ENCODE measurements at places on chromosomes 13 and 19. TPM values are rescaled to one million over a fixed set of nuclear protein-coding genes. Genes with fewer than 3 reads are reported as not detected.
A peak's percentile ranks its signal among the peaks of the same experiment; 100 is the strongest.

CEACAM1 gene
- not detected for total RNA-seq

- no peaks in the 10 kb centered on the region for H3K27me3 ChIP-seq
- no peaks in the 10 kb centered on the region for H3K4me1 ChIP-seq
- H3K27ac ChIP-seq: no peak overlapping the region
- H3K4me3 ChIP-seq: no peak overlapping the region
These were observed 253.3 kb downstream of the LMO7 start for GRCh38 chr13:75889427-75889826.

GRCh38 chr19:1223018-1223855, 14.6 kb downstream of the CBARP start:
- DNase-seq: peak; percentile 55
- H3K27ac ChIP-seq: no peak overlapping the region
- no peak overlapping the region for H3K4me3 ChIP-seq
- H3K36me3 ChIP-seq: peaks cover 20% of the 10 kb centered on the region
- no peaks in the 10 kb centered on the region for H3K4me1 ChIP-seq
- no peaks in the 10 kb centered on the region for H3K27me3 ChIP-seq

PSG4 gene
- not detected for total RNA-seq

- no peak overlapping the region for H3K4me3 ChIP-seq
- no peaks in the 10 kb centered on the region for H3K27me3 ChIP-seq
- peaks cover 11% of the 10 kb centered on the region for H3K4me1 ChIP-seq
- no peak overlapping the region for H3K27ac ChIP-seq
- no peaks in the 10 kb centered on the region for H3K36me3 ChIP-seq
These were observed 182.2 kb downstream of the FOXO1 start for GRCh38 chr13:40484101-40484800.

DNA sequence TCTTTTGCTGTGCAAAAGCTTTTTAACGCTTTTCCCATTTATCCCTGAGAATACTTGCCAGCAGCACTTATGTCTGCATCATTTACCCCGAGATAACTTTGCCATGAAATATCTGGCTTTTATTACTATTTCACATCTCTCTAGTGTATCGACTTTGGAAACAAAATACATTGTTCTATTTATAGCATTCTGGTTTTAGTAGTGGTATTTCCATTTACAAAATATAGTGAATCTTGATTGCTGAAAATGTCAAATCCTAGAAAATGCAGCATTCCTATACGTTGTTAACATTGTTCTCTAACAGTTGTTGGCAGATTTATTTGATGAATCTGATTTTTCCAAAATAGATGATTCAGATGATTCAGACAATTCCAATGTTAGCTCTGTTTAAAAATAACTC, 189.3 kb upstream of the SPRY2 start:
- no peak overlapping the region for H3K4me3 ChIP-seq
- no peak overlapping the region for H3K27ac ChIP-seq
- no peaks in the 10 kb centered on the region for H3K4me1 ChIP-seq
- no peaks in the 10 kb centered on the region for H3K36me3 ChIP-seq

ACP7 gene
- not detected for total RNA-seq

DKKL1 gene
- 0.24 TPM for total RNA-seq

DNA sequence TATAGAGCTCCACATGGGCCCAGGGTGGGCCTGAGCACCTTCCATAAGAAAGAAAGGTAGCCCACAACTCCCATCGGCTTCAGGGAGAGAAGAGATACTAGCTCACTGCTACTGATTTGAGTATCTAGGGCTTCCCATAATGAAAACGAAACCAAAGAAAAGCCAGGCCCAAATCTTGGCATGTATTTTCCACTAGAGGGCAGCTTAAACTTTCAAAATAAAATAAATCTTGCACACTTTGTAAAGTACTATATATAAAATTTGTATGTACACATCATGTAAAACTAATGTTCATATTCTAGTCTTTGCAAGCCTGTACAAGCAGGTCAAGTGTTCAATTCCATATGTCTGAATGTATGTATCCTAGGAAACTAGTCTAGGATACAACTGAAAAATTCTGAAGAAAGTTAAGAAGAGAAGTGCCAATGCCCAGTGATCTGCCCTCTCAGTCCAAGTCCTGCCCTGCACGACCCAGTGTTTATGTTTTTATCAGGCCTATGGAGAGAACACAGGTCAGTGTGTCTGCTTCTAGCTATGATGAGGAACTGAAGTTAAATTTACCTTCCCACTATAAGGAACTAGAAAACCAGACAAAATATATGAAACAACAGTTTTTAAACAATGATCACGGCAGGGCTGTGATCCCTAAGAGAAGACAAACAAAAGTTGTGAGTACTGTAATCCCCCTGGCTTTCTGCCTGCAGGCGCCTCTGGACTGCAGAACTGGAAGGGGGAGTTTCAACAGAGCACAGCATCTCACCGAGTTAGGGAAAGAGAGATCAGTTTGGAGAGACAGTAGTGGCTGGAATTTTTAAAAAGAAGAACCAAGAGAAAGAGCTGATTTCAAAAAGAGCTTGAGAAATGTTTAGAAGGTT, 475.7 kb downstream of the UQCRFS1 start:
- no peaks in the 10 kb centered on the region for H3K4me1 ChIP-seq
- DNase-seq: peak; percentile 27
- no peak overlapping the region for H3K27ac ChIP-seq
- 0 out of 2 replicates have a peak, but pooled peaks cover 3% of the 10 kb centered on the region for H3K27me3 ChIP-seq

- no peak for DNase-seq
- no peak overlapping the region for H3K4me3 ChIP-seq
- H3K4me1 ChIP-seq: no peaks in the 10 kb centered on the region
These were observed 15.9 kb downstream of the LDLR start for GRCh38 chr19:11105014-11105636.

DNA sequence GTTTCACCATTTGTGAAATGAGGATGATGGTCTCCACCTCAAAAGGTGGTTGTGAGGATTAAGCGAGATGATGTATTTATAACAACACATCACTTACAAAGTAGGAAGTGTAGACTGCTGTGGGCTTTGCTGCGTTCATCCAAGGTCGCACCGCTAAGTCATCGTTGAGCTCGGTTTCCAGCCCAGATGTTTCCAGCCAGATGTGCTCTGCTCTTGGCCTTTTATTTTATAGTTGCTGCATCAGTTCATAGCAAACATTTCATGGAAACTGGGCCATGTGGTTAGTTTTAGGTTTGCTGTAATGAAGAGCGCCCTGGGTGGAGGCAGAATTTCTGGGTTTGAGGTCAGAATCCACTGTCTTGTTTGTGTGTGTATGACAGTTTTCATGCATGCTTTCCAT, 76.5 kb upstream of the RNF113B start:
- no peaks in the 10 kb centered on the region for H3K27me3 ChIP-seq
- no peak overlapping the region for H3K27ac ChIP-seq
- H3K4me3 ChIP-seq: no peak overlapping the region
- H3K4me1 ChIP-seq: peaks cover 19% of the 10 kb centered on the region
- no peaks in the 10 kb centered on the region for H3K36me3 ChIP-seq

- H3K4me1 ChIP-seq: peaks cover 23% of the 10 kb centered on the region
- H3K36me3 ChIP-seq: no peaks in the 10 kb centered on the region
- no peak overlapping the region for H3K4me3 ChIP-seq
These were observed 59.7 kb downstream of the SPATA13 start for GRCh38 chr13:24220086-24220703.

DNA sequence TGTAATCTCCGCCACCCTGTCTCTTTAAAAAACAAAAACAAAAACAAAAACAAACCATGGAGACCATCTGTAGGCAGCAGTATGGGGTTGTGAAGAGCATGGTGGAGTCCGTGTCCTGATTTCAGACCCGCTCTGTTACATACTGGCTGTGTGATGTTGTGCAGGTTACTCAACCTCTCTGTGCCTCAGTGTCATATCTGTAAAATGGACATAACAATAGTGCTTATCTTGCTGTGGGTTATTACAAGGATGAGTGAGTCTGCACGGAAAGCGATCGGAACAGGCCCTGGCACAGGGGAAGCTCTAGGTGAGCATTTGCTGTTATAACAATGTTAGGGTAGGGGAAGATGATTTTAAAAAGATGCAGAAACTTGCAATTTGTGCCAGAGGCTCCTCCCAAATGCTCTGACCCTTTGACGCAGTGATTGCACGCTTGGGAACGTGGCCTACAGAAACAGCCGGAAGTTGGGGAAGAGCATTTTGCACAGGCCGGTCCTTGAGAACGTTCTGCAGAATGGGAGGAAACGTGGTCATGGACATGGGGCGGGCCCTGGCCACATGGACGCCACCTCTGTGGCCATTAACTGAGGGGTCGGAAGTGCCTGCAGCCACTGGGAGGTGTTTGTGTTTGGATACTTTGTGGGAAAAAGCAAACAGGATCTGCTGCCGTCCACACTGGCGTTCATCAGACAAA, 15.7 kb upstream of the SELENOW start:
- no peak overlapping the region for H3K4me3 ChIP-seq
- peaks cover 10% of the 10 kb centered on the region for H3K4me1 ChIP-seq

DNA sequence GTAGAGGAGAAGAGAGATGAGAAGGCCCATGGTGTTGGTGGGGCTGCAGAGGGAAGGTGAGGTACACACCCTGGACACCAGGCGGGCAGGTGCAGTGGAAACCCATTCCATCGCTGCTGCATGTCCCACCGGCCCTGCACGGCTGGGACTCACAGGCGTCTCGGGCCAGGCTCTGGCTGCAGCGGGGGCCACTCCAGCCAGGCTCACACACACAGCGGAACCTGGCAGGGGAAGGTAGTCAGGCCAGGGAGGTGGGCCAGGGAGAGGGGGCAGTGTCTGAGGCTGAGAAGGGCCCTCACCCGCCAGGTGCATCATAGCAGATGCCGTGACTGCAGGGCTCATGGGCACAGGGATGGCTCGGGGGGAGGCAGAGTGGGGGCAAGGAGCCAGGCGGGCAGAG, 15.6 kb downstream of the NOTCH3 start:
- no peaks in the 10 kb centered on the region for H3K4me1 ChIP-seq
- DNase-seq: no peak
- no peaks in the 10 kb centered on the region for H3K27me3 ChIP-seq
- no peak overlapping the region for H3K4me3 ChIP-seq
- no peak overlapping the region for H3K27ac ChIP-seq

DNA sequence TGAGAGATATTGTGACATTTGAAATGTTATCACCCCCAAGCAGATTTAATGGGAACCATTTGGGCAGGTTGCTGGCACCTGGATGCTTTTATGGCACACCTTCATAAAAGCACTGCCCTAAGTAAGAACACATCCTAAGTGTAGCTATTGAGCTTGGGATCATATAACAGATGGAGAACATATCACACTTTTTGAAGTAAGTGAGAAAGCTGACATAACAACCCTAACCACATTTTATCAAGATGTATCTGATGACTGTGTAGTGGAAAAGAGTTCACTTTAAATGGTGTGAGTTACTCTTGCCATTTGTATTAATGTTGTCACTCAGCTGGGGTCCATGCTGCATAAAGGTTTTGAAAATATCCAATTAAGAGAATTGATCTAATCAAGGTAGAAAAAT, 287.9 kb downstream of the DCLK1 start:
- H3K4me1 ChIP-seq: peaks cover 23% of the 10 kb centered on the region
- H3K4me3 ChIP-seq: no peak overlapping the region
- H3K27me3 ChIP-seq: no peaks in the 10 kb centered on the region
- no peak overlapping the region for H3K27ac ChIP-seq
- DNase-seq: no peak

GRCh38 chr13:101390461-101390860, 25.8 kb downstream of the NALCN start:
- no peaks in the 10 kb centered on the region for H3K27me3 ChIP-seq
- no peaks in the 10 kb centered on the region for H3K4me1 ChIP-seq
- H3K4me3 ChIP-seq: no peak overlapping the region
- H3K36me3 ChIP-seq: no peaks in the 10 kb centered on the region

GRCh38 chr13:63026285-63026797, 1610.7 kb upstream of the PCDH20 start:
- no peaks in the 10 kb centered on the region for H3K36me3 ChIP-seq
- H3K4me3 ChIP-seq: no peak overlapping the region
- no peak for DNase-seq
- H3K4me1 ChIP-seq: peaks cover 28% of the 10 kb centered on the region

YJEFN3 gene
- total RNA-seq: 1.0 TPM

GRCh38 chr13:53200075-53200474, 171.5 kb downstream of the OLFM4 start:
- no peaks in the 10 kb centered on the region for H3K27me3 ChIP-seq
- H3K27ac ChIP-seq: no peak overlapping the region
- DNase-seq: no peak
- no peak overlapping the region for H3K4me3 ChIP-seq

NDUFB7 gene
- 240 TPM for total RNA-seq

- H3K4me3 ChIP-seq: no peak overlapping the region
- H3K27ac ChIP-seq: no peak overlapping the region
- no peak for DNase-seq
- H3K4me1 ChIP-seq: no peaks in the 10 kb centered on the region
- H3K27me3 ChIP-seq: no peaks in the 10 kb centered on the region
These were observed 137.5 kb downstream of the TNFRSF19 start for GRCh38 chr13:23707674-23708073.

TPTE2 gene
- total RNA-seq: not detected

DNA sequence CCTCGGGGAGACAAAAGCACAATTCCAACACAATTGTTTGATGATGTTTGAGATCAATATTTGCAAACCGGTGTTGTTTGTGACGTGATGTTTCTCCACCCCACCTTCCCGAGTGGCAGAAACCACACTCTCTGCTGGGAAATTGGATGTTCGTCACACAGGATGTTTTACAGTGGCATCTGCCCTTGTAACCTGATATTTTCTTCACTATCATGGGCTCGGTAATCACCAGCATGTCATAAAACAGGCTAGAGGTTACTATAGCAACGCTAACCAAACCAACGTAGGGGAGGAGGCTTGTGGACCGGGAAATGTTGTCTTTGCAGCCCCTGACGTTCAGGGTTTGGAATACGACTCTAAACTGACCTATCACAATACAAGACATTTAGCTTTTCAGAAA, 454.5 kb downstream of the IRS2 start:
- H3K4me3 ChIP-seq: no peak overlapping the region
- H3K36me3 ChIP-seq: no peaks in the 10 kb centered on the region
- peak; percentile 4 for DNase-seq

DNA sequence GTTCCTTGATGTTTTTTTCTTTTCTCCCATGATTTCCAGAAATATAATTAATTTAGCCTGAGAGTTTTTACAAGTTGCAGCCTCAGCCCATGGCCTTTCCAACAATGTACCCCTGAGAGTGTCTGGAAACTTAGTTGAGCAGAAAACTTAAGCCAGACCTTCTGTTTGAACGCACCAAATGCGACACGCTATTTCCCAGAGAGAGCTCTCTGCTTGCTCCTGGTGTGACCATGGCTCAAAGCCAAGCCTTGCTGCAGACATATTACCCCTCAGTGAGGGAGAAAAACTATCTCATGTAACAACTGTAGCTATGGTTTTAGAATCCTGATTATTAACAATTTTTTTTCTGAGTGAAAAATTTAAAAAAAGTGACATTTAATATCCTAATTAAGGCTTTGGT, 1204.5 kb upstream of the SLC10A2 start:
- no peaks in the 10 kb centered on the region for H3K27me3 ChIP-seq
- peak; percentile 5 for DNase-seq

GRCh38 chr19:34590228-34590627, 86.7 kb downstream of the SCGB2B2 start:
- DNase-seq: no peak
- no peak overlapping the region for H3K27ac ChIP-seq
- H3K36me3 ChIP-seq: no peaks in the 10 kb centered on the region
- no peak overlapping the region for H3K4me3 ChIP-seq
- no peaks in the 10 kb centered on the region for H3K27me3 ChIP-seq
- no peaks in the 10 kb centered on the region for H3K4me1 ChIP-seq

SMARCA4 gene
- total RNA-seq: 120 TPM

SYT5 gene
- not detected for total RNA-seq

- no peaks in the 10 kb centered on the region for H3K4me1 ChIP-seq
- H3K27me3 ChIP-seq: no peaks in the 10 kb centered on the region
- peaks cover 79% of the 10 kb centered on the region for H3K36me3 ChIP-seq
- no peak overlapping the region for H3K4me3 ChIP-seq
- H3K27ac ChIP-seq: no peak overlapping the region
- DNase-seq: peak; percentile 30
These were observed 22.0 kb upstream of the STOML3 start for GRCh38 chr13:39012608-39013007.
